Fibroblast of skin of scalp (primary cell): ENCODE measurements at places on chromosomes 1 and 21.
A peak's percentile ranks its signal among the peaks of the same experiment; 100 is the strongest.

DNA sequence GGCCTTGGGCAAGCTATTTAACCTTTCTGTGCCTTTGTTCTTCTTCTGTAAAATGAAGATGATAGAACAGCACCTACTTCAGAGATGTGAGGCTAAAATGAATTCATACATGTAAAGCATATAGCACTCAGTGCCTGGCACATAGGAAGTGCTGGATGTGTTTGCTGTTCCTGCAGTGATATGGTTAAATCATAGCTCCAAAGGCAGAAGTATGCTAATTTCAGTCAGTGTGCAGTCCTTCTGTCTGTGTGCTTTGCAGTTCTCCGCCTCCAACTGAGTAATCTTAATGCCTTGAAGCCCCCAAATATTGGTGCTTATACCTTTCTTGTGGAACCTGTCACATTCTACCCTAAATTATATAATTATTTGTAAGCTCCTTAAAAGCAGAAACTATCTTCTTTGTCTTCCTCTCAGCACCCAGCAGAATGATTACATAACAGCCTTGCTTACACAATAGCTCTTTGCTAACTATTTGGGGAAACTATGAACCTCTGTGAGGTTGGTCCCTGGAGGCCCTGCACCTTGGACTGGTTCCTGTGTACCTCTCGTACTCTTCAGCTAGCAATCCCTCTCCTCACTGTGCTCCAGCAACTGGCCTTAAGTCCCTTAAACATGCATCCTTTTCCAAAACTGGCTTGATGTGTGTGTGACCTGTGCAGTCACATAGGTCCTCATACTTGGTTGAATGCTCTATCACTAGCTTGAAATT is 57.0 kb upstream of the CACYBP start:
- DNase-seq = no peak

GRCh38 chr21:27108228-27108627 is 141.3 kb upstream of the ADAMTS5 start:
- DNase-seq = peak; percentile 38

DNA sequence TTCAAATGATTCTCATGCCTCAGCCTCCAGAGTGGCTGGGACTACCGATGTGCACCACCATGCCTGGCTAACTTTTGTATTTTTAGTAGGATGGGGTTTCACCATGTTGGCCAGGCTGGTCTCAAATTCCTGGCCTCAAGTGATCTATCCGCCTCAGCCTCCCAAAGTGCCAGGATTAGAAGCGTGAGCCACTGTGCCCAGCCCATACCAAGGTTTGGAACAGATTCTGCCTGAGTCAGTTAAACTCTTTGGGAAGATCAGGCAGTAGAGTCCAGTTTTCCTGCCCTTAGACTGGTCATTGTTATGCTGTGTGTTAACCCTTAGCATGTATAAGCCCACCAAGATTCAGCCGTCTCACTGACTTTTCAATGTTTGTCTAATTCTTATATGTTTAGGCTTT is 48.3 kb upstream of the LYPLAL1 start:
- no peak for DNase-seq

- DNase-seq = no peak
Observed at GRCh38 chr21:38385427-38386175, 112.7 kb downstream of the ERG start.

DNA sequence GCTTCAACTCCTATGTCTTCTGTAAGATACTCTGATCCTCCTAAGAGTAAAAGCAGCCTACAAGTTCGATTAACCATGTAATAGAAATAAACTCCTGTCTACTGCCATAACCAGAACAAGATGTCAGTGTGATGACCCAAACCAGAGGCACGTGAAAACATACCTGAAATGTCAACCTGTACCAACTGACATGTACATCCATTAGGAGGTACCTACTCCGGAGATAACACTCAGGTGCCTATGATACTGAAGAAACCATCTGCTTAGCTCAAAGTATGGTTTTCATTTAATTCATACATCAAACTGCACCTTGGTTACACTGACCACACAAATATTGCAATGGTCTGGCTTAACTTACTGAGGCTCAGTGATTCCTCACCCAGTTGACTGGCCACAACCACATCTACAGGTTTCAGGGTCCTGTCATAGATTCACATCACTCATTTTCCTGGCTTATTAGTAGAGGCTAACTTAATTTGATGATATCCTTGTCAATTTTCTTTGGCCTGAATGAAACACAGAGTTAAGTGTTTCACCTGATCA is 4.4 kb downstream of the ITPKB start:
- DNase-seq = no peak

DNA sequence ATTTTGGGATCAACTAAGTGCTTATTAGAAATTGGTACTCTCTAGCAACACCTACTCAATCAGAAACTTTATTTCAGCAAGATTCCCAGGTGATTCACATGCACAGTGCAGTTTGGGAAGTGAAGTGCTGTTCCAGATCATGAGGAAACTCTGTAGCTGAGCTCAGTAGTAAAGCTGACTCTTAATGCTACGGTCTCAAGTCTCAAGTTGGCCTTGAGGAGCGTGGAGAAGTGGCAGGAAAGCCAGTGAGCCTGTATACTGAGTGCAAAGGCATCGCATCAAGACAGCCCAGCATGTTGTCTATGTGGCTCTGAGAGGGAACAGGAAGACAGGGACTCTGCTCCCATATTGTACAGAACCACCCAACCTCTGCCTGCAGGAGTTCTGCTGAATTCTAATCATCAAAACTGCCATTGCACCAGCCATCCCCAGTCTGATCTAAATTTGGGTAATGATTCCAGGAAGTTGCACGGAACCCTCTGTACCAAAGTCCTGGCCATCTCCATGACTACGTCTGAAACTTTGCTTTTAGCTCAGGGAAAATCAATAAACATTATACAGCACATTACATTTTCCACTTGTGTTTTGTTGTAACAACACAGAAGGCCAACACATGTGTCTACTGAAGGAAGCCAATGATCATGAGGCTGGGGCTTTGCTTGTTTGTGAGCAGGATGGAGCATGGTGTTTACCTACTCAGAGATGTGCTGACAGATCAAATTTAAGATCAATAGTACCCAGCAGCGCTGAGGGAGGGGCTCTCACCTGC is 105.1 kb upstream of the TLR5 start:
- DNase-seq = no peak

DNA sequence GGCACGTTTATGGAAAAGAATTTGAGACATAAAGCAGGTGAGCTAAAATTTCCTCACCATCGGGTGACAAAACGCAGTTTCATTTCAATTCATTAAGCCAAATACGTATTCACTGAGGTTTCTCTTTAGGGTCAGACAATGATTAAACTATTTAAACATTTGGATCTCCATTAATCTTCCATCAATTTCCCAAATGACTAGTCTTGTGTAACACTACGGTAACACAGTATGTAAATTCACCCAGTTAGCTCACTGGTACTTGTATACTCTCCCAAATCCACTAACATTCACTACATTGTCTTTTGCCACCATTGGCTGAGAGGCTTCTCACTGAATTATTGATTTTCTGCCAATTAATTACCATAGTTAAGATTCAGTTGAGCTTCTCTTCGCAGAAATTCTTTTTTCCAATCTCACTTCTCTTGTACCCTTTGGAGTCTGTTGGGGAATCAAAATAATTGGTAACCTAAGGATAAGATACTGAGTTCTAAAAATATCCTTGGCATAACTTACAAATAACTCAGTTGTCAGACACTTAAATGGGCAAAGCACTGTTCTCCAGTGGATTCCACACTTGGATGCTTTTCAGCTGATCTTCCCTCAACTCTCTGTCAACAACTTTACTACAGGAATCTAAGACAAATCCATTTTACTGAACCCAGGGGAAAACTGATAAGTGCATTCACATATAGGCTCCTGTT is 40.7 kb downstream of the SIPA1L2 start:
- peak; percentile 46 for DNase-seq

DNA sequence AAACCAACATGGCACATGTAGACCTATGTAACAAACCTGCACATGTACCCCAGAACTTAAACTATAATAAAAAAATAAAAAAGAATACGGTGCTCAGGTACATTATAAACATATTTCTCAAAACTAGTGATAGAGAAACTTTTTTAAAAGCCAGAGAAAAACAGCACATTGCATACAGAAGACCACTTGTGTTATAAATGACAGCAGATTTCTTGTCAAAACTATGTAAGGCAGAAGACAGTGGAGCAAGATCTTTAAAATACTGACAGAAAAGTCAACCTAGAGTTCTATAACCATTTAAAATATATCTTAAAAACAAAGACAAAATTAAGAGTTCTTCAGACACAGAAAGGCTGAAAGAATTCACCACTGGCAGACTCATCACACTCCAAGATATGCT is 144.7 kb downstream of the NEGR1 start:
- no peak for DNase-seq

DNA sequence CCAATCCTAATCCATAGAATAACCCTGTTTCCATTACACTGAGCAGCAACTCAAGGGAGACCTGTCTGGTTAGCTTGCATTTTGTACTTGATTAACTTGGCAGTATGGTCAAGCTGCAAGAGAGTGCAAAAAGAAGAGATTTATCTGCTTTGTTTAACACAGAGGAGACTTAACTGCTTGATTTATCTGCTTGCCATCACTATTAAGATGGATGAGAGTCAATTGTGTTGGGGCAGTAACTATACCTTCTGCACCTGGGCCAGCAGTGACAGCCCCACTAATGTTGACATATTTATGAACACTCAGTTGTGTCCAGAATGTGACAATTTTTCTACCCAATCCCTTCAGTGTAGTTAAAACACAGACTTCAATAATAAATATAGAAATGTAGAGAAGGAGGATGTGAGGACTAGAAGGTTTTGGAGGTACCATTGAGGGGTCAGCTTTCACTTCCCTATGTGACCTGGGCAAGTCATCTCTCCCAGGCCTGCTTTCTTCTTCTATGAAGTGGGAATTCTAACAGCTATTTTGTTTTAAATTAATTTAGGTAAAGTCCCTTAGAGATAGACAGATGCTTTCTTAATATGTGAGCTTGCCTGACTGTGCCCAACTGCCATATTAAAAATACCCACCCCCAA is 159.1 kb upstream of the KCNK2 start:
- DNase-seq = no peak

DNA sequence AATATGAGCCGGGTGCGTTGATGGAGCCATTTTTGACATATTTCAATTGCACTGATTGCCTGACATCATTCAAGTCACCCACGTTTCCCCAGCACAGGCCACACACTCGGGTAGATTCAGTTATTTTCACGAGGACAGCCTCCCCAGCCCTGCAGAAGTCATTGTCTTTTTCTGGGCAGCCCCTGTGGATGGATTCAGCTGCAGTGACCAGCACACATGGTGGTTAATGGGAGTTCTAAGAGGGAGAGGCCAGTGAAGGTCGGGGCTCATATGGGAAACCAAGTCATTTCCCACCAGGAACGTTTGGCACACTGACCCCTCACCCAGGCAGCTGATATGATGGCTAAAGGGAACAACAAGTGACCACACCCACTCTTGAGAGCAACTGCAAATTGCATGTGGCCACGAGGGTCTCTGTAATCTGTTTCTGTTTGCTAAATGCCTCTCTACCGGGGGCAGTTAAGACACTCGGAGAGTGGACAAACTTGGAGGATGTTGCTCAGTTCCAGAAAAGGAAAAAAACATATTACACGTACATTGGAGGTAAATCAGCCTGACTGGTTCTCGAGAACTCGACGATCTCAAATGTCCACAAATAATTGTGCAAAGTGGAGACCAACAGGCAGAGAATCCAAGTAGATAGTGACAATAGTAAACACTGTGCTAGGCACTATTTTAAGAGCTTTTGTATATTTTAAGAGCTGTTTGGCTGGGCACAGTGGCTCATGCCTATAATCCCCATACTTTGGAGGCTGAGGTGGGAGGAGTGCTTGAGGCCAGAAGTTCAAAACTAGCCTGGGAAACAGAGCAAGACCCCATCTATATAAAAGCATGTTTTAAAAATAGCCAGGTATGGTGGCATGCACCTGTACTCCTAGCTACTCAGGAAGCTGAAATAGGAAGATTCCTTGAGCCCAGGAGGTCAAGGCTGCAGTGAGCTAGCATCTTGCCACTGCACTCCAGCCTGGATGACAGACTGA is 167.2 kb upstream of the IRF2BP2 start:
- DNase-seq = no peak

DNA sequence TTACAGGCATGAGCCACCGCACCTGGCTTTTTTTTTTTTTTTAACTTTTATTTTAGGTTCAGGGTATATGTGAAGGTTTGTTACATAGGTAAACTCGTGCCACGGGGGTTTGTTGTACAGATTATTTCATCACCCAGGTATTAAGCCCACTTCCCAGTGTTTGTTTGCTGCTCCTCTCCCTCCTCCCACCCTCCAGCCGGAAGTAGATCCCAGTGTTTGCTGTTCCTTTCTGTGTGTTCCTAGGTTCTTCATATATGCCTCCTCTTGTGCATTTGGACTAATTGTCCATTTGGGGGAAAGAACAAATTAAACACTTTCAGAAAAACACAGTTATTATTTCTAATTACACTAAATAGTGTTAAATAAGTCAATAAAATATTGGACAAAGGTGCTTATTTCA is 1.1 kb upstream of the SLC2A7 start:
- no peak for DNase-seq

DNA sequence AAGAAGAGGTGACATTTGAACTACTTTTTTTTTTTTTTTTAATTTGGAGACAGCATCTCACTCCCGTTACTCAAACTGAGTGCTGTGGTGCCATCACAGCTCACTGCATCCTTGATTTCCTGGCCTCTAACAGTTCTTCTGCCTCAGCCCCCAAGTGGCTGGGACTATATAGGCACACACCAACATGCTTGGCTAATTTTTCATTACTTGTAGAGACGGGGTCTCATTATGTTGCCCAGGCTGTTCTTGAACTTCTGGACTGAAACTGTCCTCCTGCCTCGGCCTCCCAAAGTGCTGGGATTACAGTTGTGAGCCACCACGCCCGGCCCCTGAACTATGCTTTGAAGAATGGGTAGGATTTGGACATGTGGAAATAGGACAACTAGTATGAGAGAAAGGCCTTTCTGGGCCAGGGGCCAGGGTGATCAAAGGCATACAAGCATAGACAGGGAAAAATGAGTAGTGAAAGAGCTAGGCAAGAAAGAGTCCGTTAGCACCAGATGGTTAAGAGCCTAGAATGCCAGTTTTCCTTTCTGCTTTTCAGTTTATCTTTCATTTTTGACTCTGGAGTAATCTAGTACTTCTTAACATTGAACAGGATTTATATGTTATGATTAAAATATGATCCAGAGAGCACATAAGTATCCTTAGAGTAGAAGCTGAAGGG is 6.3 kb downstream of the RABGAP1L start:
- DNase-seq = no peak
